ENCODE measurements at places on chromosomes 11 and 22.

DNA sequence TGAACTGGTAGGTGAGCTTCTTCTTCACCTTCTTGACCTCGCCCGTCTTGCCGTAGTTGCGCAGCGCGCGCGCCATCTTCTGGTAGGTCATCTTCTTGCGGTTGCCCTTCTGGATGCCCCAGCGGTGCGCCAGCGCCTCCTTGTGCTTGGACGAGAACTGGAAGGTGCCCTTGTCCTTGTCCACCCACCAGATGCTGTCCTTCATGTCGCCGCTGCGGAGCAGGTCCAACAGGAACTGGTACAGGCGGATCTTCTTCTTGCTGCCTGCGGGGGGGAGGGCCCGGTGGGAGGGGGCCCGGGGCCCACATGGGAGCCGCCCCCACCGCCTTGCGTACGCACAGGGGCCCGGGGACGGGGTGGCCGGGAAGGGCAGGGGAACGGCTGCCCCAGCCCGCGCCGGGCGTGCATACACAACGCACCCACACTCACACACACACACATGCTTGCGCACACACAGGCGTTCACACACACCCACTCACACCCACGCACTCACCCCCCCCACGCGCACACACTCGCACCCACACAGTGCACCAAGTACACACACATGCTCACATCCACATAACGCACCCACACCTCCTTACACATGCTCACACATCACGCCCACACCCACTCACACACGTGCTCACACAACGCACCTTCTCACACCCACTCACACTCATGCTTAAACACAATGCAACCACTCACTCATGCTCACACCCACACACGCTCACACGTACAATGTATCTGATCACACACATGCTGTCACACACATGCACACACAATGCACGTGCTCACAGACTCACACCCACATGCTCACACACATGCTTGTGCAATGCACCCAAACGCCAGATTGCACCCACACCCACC lies 3.0 kb upstream of the MYBPC3 start:
- DNase-seq: peak; percentile 77

- no peak for DNase-seq
These were observed 2.6 kb downstream of the ACER3 start for GRCh38 chr11:76863196-76863777.

- DNase-seq: no peak
These were observed at the start of gene THY1 for GRCh38 chr11:119422809-119423508. Gene THY1, minus strand, starts transcription at chr11:119423172. Its CDS starts 2,267 bp downstream, at chr11:119420905.

DNA sequence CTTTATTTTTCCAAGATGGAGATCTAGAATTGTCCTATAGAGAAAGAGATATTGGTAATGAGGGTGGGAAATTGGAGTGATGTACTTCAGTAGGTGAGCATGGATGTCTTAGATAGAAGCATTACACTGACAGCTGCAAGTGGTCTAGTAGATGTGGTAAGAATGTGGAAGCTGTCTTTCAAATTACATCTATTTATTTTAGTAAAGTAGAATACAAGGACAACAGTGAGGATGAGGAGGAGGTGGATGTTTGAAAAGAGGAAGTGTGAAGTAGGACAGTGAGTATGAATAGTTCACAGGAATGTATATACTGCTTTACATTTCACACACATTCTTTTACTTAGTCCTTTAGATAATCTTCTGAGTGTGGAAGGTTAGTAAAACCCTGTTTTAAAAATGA lies 64.2 kb downstream of the HIPK3 start:
- no peak for DNase-seq

GRCh38 chr22:46830841-46831240 lies 68.4 kb downstream of the TBC1D22A start:
- DNase-seq: no peak

DNA sequence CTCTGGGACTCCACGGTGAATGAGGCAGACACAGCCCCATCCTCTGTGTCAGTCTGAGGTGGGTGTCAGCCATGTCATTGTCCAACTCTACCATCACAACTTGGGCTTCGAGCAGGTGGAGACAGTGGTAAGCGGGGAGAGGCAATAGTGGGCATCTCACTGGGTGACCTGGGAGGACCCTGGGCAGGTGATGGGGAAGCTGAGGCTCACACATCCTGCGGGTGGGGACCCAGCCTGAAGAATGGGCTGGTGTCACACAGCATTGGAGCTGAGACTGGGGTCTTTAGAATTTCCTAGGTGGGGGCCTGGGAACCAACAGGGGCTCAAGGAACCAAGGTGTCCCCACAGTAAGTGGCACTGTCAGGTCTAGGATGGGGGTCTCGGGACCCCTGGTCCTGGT lies 7.0 kb upstream of the SMARCB1 start:
- DNase-seq: no peak

GRCh38 chr11:60852117-60852981 lies 3.4 kb downstream of the PTGDR2 start:
- DNase-seq: no peak

DNA sequence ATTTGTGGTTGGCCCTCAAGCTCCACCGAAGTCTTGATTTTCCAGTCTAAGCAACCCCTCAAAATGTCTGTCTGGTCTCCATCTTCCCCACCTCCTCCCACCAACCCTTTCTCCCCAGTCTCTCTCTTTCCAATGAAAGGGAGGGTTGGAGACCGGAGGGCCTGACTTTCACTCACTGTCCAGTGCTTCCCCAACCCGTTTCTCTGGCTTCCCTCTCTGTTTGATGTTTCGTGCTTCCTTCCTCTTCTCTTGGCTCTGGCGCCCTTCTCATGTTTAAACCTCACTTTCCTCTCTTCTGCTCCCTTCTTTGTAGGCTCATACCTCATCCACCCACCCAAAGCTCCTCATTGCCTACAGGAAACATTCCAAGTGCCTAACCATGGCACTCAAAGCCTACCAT lies 11.1 kb upstream of the VPS37C start:
- DNase-seq: no peak

DNA sequence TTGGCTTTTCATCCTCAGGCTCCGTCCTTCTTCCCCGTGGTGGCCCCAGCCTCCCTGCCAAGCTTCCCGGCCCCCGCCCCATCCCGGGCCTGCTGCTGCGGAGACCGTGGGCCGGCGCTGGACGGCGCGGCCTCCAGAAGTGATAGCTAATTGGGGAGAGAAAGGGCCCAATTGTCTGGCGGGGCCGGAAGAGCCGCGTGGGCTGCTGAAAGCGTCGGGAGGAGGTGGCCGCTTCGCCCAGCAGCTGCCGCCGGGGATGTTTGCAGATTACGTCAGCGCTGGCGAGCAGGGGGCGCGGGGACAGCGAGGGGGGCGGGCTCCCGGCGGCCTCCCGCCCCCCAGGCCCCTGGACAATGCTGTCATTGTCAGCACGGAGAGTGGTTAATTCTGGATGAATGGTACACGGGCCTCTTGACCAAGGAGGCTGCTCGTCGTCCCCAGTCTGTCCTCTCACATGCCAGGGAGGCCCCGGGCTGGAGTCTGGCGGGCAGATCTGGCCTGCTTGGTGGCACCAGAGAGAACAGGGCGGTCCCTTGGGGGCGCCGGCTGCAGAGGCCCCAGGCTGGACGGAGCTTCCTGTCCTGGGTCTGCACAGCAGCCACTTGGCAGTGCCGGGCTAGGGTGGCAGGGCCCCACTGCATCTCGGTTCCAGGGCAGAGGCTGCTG lies 1.6 kb downstream of the SMIM38 start:
- DNase-seq: no peak

DNA sequence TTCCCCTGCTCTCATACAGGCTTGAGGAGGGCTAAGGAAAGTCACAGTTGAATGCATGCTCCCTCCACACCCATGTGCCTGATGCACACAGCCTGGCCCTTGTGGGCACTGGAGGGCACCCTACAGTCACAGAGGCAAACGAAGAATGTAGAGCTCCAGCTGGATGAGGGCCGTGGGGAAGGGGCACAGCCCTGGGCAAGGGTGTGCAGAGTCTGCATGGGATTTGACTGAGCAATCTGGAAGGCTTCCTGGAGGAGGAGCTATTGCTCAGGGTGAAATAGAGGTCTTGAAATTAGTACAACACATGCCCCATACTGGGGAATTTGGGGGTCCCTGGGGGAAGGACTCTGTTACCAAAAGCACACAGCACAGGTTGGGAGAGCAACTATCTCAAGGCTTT lies 64.0 kb downstream of the KCNQ1 start:
- no peak for DNase-seq
